ENCODE measurements at places on chromosomes 12 and 14.

GRCh38 chr12:27657296-27657695 lies 39.0 kb upstream of the REP15 start:
- DNase-seq: no peak

GRCh38 chr12:795305-795704 lies 42.9 kb downstream of the WNK1 start:
- peak; percentile 77 for DNase-seq

DNA sequence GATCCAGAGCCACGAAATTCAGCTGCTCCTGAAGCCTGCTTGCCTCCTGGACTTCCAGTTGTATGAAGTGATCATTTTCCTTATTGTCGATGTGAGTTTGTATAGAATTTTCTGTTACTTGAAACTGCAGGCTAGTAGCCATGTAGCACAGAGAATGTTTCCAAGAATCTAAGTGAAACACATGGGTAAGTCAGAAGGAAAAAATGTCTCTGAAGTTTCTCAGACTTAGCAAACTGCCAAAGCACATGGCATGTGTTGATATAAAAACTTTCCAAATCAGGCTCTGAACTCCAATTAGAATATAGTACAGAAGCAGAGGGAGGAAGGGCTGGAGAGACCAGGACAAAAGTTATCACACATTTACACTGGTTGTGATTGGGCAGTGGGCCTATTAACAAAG lies 9.8 kb upstream of the PCNX1 start:
- no peak for DNase-seq

DNA sequence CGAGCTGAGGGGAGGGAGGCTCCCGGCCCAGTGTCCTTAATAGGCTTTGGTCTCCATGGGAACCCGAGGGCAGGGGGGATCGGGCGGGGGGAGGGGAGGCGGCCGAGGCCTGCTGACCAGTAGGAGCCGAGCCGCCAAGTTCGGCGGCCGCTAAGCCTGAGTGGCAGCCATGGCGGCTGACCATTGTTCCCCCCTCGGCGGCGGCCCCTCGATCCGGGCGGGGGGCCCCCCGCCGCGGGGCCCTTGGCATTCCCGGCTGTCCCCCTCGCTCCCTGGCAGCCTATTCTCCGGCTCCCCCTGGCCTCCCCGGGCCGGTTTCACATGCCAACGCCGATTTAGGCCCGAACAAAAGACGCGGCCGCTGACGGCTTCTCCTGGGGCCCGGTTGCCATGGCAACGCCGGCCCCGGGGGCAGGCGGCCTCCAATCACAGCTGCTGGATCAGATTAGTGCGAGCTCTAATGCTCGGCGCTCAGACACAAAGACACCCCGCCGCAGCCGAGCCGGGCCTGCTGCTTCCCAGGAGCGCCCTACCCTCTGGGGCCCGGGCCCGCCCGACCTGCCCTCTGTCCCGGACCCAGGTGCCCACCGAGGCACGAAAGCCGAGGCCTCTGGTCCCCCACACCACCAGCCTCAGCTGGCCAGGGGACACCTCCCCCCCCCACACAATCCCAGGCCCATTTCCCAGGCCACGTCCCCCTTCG lies 7.3 kb downstream of the MSI1 start:
- DNase-seq: no peak

GRCh38 chr12:66803930-66804329 lies 125.1 kb upstream of the GRIP1 start:
- DNase-seq: no peak

- DNase-seq: no peak
These were observed 11.6 kb downstream of the KRT7 start for GRCh38 chr12:52244615-52244994.

Data from stimulated activated naive CD4-positive, alpha-beta T cell treated with Interleukin-2 at 50 U/mL for 16 hours (primary cell).